ENCODE measurements at places on chromosomes 4 and X.

- no peak for DNase-seq
These were observed 19.8 kb upstream of the ZXDA start for GRCh38 chrX:57930051-57930450.

- DNase-seq, result no peak
These were observed 109.5 kb downstream of the FRAS1 start for GRCh38 chr4:78166622-78167021.

GRCh38 chr4:144509088-144510015 lies 136.6 kb upstream of the HHIP start:
- DNase-seq, result no peak

- DNase-seq, result no peak
These were observed 414.9 kb upstream of the PITX2 start for GRCh38 chr4:111037591-111038360.

- no peak for DNase-seq
These were observed 5.2 kb downstream of the MGARP start for GRCh38 chr4:139274790-139275189.

DNA sequence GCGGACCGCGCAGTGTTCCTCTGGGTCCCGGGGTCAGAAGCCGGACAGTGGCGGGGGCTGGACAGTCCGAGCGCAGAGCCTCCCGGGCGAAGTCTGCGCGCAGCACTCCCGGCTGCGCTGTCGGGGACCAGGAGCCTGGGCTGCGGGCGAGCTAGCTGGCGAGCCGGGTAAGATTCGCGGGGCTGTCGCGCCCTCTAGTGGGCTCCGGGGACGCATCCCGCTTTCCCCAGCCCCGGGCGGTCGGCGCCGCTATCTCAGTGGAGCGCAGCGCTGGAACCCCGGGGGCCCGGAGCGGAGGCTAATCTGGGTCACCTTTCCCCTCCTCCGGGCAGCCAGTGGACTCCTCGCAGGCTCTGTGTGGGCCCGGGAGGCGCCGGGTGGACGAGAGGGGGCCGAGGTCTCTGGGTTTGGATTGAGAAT lies 4.2 kb downstream of the PDGFRA start:
- peak; percentile 86 for DNase-seq

DNA sequence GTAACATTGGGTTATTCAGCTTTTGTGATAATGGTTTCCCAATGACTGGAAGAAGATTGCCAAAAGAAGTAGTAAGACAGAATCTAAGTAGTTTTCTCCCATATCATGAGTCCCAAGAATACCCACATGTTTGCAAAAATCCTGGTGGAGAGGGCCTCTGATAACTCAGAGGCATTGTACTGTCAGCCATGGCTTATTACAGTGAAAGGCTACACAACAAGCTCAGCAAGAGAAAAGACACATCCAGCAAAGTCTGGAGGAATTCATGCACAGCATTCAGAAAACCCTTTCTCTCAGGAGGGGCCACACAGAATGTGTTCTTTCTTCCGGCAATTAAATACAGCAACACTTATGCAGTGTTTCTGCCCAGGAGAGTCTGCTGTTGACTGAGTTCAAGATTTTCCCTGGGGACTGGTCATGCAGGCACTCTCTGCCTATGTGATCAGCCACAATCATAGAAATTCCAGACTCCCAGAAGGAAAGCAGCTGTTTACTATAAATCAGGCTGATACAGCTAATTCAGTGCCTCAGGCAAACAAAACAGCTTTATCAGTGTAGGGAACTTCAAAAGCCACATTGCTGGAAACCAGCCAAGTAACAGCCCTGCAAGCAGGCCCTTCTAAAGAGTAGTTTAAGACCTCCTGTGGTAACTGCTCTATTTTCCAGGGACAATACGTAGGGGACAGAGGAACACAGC lies 937.1 kb downstream of the CCSER1 start:
- peak; percentile 8 for DNase-seq

DNA sequence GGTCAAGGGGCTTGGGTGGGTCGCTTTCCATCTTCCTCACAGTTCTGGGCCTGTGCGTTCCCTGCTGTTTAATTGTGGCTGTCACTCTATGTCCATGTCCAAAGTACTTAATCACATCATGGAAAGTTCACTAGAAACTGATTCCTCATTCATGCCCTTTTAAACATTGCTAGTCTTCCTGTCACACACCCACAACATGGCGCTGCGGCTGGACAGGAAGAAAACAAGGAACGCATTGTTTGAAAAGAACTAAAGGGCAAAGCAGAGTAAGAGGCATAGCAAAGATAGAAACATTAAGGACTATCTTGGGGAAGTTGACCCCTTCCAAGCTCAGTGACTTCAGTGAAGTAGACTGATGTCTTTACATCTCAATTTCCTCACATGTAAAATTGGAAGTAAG lies 18.4 kb downstream of the PNPLA4 start:
- no peak for DNase-seq

DNA sequence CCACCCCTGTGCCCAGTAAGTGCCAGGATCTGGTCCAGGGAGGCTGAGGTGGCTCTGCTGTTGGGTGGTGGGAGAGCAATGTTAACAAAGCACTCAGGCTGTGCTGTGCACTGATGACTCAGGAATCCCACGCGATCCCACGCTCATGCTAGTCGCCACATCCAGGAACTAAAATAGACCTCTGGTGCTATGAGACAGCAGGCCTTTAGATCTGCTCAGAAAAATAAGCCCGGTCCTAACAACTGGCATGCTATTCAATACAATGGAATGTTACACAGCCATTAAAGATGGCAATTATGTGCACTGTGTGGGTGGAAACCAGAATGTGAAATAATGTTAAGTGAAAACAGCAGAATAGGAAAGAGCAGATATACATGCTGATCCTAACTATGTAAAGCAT lies 26.0 kb downstream of the ARL13A start:
- DNase-seq, result no peak

GRCh38 chr4:54228056-54228527 lies 1.0 kb upstream of the PDGFRA start:
- peak; percentile 73 for DNase-seq

DNA sequence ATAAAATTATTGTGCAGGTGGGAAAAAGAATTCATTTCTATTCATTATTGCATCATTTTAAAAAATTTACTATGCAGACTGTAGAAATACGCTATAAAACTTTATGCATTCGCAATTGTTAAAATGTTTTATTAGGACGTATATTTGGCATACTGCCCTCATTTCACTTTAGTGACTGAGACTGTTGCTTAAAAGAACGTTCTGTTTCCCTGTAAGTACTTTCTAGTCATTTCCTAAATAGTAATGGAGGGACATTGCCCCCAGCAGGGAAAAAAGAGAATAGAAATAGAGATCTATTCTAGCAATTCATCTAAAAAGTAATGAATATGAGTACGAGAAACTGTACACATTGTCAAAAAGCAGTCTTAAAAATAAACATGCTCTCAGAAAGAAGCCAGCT lies 1295.8 kb upstream of the TENM3 start:
- no peak for DNase-seq

- DNase-seq, result no peak
These were observed 128.3 kb upstream of the TRIM2 start for GRCh38 chr4:153075836-153076518.

- DNase-seq, result no peak
These were observed 39.2 kb upstream of the TLR3 start for GRCh38 chr4:186029571-186030398.

DNA sequence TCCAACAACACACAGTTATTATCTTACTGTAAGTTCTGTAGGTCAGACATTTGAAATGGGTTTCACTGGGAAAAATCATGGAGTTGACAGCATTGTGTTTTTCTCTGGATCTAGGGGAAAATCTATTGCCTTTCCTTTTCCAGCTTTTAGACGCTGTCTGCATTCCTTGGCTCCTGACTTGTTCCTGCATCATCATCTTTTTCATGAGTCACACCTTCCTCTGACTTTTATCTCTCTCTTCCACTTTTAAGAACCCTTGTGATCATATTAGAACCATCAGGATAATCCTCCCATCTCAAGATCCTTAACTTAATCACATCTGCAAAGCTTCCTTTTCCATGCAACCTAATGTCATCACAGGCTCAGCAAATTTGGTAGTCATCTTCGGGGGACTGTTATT lies 1454.8 kb downstream of the RPA4 start:
- DNase-seq, result no peak

- DNase-seq, result no peak
These were observed 248.3 kb upstream of the KLF3 start for GRCh38 chr4:38415682-38416081.

DNA sequence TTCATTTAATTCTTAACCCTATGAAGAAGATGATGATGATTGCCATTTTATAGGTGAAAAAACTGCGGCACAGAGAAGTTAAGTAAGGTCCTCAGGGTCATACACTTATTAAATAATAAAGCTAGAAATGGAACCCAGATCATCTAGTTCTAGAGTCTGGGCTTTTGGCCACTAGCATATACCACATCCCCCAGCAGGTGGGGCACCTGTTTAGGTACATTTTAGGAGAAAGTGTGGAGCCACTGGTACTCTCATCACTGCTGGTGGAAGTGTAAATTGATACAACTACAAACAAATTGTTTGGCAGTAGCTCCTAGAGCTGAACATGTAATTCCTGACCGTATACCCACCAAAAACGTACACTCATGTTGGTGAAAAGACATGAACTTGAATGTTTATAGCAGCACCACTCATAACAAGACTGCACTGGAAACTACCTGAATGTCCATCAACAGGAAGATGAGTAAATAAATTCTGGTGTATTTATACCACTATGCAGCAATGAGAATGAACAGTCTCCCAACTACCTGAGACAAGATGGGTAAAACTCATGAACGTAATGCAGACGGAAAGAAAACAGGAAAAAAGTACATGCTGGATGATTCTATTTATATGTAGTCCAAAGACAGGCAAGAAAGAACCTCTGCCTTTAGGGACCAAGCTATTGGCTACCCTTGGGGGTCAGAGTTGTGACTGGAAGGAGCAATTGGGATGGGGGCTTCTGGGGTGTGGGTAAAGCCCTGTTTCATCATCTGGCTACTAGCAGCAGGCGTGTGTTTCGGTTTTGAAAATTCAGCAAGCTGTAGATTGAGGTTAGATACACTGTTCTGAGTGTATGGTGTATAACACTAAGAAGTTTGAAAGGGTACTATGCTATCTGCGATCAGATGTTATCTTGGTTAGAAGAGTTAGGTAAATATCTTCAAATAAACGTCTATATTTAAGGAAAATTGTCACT lies 72.3 kb upstream of the ADGRG2 start:
- DNase-seq, result peak; percentile 6

- peak; percentile 20 for DNase-seq
These were observed 104.0 kb upstream of the MBNL3 start for GRCh38 chrX:132592880-132593279.

GRCh38 chrX:11609109-11609508 lies 56.6 kb downstream of the ARHGAP6 start:
- DNase-seq, result no peak

DNA sequence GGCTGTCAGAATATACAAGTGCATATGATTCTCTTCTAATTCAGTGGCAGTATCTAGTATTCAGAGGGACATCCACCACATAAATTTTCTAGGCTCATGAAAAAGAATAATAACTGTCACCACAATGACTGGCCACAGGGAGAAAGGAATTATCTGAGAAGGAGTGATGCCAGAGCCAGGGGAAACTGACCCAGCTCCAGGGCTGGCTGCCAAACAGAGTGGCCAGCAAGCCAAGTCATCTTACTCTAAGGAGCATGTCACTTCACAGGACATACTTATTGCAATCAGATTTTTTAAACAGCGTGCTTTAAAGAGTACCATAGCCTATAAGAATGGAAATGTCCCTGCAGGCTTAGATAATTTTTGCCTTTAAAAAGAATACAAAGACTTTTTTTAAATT lies 5.8 kb upstream of the SEPTIN11 start:
- no peak for DNase-seq

GRCh38 chrX:149504226-149504914 lies 736 bp downstream of the IDS start:
- DNase-seq, result peak; percentile 37

DNA sequence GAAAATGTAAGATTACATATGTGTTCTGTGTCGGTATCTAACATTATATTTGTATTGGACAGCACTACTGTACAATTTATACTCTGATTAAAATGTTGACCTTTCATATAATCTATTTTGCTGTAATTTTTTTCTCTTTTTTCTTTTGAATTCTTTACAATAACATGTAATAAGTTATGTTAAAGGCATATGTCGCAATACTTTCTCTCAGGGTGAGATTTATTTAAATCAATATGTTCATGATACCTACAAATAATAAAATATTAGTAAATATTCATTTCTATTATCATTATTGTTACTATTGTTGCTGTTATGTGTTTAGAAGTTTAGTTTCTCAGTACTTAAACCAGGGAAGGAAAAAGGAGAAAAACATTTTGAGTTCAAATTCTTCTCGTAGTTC lies 807.4 kb downstream of the STIM2 start:
- DNase-seq, result no peak

DNA sequence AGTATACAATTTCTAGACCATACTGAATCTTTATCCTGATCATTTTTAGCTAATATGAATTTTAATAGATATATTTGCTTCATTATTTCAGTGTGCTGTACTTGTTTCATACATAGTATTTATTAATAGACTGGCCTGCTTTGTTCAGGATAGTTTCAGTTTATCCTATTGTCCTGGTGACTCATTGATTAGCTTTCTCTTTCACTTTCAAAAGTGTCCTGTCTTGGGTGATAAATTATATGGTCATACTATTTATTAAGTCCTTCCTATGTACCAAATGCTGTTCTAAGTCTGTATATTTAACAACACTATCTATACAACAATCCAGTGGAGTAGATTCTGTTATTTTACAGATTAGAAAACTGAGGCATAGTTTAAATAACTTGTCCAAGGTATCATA lies 153.8 kb upstream of the RAPGEF2 start:
- DNase-seq, result no peak

- DNase-seq, result no peak
These were observed 37.3 kb downstream of the RRAGB start for GRCh38 chrX:55754861-55755294.

GRCh38 chrX:84216881-84217280 lies 28.9 kb upstream of the RPS6KA6 start:
- DNase-seq, result no peak

DNA sequence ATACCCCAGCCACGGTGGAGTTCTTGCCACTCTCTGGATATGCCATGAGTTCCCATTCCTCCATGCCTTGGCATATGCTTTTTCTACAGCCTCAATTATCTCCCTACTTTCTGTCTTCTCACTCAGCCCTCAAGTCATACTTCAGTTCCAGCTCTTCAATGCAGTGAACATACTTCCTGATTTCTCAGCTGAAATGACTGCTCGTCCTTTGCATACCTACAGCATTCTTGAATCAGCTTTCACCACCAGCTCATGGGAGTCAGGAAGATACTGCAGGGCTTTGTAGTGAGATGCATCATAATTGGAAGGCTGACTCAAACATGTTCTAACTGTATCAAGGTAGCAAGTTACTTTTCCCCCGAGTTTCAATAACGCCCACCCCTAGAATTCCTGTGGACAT lies 118.4 kb downstream of the APBB2 start:
- DNase-seq, result no peak

DNA sequence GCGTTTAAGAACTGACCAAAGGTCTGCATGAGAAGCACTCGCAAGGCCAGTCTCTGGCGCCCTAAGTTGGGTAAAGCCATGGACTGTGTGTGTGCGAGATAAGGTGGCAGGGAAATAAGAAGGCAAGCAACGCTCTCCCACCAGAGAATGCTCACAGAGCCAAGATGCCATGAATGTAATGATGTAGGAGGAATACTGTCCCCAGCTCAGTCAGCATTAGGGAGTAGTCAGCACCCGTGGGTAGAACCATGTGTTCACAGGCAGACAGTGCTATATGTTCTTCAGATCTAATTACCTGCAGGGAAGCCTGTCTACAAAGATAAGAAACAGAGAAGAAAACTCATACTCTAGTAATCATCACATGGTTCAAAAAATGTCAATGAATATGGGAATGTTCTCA lies 68.8 kb downstream of the SEC24D start:
- no peak for DNase-seq

- no peak for DNase-seq
These were observed 14.8 kb downstream of the AMTN start for GRCh38 chr4:70533211-70533610.

All from Calu3 (cell line).